OCI-M1 (cell line): ENCODE measurements at places on chromosomes 4 and X.

DNA sequence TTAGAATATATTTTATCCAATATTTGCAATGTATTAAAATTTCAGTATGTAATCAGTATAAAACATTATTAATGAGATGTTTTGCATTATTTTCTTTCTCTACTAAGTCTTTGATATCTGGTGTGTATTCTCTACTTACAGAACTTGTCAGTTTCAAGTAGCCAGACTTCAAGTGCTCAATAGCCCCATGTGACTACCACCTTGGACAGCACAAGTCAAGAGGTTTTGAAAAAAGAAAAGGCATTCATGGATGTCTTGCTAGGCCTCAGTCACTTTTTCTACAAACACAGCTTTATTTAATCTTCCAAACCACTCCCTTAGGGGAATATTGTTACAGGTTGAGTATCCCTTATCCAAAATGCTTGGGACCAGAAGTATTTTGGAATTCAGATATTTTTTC lies 189.4 kb downstream of the QDPR start:
- no peak for DNase-seq

- no peak for DNase-seq
Observed at GRCh38 chr4:57154926-57155325, 44.7 kb upstream of the IGFBP7 start.

GRCh38 chr4:113893546-113893945 lies 85.9 kb downstream of the ARSJ start:
- no peak for DNase-seq

DNA sequence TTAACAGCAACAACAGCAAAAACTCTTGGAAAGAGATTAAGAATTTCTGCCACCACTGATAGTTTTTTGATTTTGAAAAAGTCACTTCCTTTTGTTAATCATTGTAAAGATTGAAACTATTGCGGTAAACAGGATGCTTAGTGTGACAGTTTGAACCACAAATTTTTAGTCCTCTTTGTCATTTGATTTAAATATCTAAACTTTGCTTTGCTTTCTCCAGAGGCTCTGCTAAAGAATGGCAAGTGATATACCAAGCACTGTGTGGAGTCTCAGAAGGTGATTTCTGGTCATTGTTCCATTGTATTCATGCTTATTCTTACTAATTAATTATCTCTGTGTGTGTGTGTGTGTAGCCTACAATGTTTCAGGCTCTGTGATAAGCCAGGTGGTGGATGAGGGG lies 155.6 kb downstream of the BMPR1B start:
- DNase-seq, result no peak

GRCh38 chrX:102515975-102516941 lies at the start of gene TMSB15A:
Gene TMSB15A, minus strand, starts transcription at chrX:102516739.
- DNase-seq, result no peak

DNA sequence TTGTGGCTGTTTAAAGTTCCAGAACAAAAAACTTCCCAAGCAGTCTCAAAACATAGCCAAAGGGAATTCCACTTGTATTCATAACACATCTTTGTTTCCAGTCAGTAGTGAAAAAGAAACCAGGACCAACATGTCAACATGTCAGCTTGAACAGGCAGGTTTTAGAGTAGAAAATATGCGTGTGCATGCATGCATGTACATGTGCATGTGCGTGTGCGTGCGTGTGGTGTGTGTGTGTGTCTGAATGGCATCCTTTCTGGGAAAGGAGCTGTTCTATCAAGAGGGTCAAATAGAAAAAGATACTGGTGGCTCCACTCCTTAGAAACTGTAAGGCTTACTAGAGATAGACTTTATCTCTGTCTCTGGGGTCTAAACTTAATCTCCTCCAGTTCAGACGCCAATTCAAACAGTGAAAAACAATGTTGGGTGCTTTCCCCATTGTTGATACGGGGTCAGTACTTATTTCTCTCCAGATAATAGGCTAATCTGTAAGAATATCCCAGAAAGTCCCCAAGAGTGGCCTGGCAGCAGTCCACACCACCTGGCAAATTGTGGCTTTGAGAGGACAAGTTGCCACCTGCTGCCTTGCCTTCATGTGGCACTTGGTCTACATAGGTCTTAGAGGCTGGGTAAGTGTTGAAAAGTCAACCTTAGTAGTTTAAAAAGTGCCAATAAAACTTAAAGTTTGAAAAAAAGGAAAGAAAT lies 110.4 kb downstream of the SCD5 start:
- DNase-seq, result peak; percentile 4

DNA sequence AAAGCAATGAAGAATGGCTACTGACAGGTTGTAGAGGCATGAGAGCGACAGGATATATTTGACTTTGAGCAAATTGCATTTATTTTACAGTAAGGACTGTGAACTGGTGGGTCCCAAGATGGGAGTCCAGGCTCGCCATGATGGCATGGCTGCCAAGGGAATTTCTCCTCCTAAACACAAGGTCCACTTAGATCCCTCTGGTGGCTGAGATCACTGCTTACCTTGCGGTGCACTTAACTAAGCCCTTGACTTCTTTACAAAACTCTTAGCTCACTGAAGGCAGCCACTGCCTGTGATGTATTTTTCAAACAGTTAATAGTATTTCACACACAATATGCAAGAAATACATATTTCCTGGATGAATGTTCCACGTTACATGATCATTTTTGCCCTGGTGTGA lies 50.3 kb upstream of the SORBS2 start:
- no peak for DNase-seq

DNA sequence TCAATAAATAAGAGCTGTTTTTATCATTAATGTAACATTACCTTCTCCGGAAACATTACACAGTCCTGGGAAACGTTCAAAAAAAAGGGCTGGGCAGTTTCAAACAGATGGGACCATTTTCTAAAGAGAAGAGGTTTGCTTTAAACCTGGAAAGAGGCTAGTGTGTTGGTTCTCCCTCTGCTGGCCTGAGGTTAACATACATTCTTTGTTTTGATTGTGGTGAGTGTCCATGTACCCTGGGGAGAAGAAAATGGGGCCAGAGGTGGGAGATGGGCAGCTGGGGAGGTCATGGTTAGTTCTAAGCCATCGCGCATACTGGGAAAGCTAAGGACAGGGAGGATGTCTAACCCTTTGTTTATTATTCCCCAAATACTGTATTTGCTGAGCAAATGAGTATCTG lies 194.7 kb downstream of the CPEB2 start:
- peak; percentile 9 for DNase-seq

GRCh38 chr4:37885496-37885895 lies 5.4 kb upstream of the TBC1D1 start:
- peak; percentile 66 for DNase-seq
